ENCODE measurements at places on chromosomes 4 and X.

DNA sequence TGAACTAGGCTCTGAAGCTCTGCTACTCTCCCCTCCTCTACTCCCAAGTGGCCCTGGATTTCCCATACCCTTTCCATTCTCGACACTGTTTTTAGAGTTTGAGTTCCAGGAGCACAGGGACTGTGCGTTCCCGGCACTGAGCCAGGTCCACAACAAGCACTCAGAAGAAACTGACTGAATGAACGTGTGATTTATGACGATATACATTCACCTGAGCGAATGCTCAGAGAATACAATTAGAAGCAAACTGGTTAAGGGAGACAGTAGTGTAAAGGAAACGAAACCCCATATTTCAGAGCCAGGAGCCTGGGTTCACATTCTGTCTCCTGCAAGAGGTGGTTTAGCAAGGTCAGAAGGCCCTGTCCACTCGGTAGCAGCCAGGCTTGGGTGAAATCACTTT is 1.4 kb upstream of the KIAA0232 start:
- no peak for DNase-seq

- DNase-seq = no peak
Observed at GRCh38 chr4:22802876-22803275, 110.1 kb downstream of the GBA3 start.

DNA sequence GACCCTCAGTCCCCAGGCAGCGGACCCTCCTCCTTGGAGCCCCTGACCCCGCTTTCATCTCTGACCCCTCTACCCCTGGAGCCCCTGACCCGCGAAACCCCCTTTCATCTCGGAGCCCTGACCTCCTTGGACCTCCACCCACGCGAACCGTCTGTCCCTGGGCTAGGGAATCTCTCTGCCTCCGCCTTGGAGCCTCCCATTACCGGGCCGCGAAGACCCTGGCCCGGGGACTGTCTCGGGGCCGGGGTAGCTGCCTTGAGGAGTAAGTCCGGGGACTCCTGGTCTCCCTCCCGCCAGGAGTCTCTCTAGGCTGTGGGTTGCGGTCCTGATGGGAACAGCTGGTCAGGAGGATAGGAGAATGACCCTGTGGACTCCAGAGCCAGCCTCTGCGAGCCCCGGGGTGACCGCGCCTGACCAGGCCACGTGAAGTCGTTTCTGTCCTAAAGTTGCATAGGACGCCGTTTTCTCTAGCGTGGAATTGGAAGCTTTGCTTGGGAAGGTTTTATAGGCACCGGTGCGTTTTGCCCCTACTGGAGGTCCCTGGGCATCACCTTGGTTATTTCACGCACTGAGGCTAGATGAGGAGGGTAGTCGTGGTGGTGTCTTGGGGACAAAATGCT is 824 bp downstream of the TBC1D14 start:
- DNase-seq = no peak

DNA sequence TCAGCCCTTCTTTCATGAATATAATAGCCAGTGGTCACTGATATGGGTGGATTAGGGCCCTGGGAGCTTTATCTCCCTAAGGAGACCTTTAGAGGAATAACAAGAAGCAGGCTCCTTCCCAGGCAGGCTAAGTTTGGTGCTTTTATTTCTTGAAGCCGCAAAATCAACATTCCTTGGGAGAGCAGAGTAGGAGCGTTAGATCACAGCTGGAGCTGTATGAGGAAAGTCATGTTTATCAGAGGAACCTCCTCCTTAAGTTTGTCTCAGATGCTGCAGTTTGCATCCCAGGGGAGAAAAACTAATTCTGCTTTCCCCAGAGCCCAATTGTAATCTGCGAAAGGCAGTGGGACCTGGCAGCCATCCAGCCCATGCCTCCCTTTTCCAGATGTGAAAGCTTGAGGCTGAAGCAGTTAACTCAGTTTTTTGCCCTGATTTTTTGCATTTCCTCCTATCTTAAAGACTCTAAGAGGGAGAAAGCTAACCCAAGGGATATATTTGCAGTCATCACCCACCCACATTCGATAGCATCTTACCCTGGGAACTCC is 186.0 kb upstream of the FRMPD4 start:
- no peak for DNase-seq

DNA sequence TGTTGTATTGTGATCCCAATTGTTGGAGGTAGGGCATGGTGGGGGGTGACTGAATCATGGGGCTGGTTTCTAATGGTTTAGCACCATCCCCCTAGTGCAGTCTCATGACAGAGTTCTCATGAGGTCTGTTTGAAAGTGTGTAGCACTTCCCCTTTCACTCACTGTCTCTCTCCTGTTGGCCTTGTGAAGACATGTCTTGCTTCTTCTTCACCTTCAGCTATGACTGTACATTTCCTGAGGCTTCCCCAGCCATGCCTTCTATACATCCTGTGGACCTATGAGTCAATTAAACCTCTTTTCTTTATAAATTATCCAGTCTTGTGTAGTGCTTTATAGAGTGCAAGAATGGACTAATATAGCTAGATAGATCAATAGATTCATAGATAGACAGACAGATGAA is 230.0 kb downstream of the MAGEE1 start:
- DNase-seq = no peak

GRCh38 chr4:81225252-81225651 is 10.2 kb upstream of the PRKG2 start:
- no peak for DNase-seq

DNA sequence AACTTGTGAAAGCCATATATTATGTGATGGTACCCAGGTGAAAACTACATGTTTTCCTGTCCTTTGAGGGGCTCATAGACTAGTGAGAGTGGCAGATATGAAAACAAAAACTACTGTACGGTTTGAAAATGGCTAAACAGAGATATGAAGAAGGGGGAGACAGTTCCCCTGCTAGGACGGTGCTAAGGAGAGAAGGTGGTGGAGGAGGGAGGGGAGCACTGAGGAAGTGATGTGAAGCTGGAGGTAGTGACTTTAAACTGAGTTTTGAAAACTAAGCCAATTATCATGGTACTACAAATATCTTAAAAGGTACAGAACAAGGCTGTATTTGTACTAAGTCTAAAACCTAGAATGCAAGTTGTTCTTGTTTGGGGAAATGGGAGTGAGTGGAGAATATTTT is 188.3 kb downstream of the ENOX2 start:
- no peak for DNase-seq

- DNase-seq = no peak
Observed at GRCh38 chr4:7332216-7333023, 102.3 kb downstream of the PSAPL1 start.

- no peak for DNase-seq
Observed at GRCh38 chr4:178387756-178388155, 945.5 kb upstream of the AGA start.

GRCh38 chrX:80747832-80748231 is 61.8 kb downstream of the BRWD3 start:
- DNase-seq = no peak

DNA sequence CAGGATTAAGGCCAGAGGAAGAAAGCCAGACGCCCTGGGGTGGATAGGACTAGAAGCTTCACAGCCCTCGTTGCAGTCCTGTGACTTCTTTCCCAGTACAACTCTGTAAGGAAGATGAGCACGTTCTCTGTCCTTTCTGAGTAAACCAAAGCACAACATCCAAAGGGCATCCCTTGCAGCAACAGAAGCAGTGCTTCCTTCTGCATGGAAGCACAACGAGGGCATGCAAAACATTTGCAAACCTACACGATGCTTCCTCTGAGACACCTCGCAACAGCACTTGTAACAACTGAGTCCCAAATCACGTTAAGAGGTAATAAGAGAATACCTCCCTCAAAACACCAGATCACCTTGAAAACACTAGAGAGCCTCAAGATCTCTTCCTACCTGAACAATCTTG is 335.7 kb upstream of the RASGEF1B start:
- no peak for DNase-seq

DNA sequence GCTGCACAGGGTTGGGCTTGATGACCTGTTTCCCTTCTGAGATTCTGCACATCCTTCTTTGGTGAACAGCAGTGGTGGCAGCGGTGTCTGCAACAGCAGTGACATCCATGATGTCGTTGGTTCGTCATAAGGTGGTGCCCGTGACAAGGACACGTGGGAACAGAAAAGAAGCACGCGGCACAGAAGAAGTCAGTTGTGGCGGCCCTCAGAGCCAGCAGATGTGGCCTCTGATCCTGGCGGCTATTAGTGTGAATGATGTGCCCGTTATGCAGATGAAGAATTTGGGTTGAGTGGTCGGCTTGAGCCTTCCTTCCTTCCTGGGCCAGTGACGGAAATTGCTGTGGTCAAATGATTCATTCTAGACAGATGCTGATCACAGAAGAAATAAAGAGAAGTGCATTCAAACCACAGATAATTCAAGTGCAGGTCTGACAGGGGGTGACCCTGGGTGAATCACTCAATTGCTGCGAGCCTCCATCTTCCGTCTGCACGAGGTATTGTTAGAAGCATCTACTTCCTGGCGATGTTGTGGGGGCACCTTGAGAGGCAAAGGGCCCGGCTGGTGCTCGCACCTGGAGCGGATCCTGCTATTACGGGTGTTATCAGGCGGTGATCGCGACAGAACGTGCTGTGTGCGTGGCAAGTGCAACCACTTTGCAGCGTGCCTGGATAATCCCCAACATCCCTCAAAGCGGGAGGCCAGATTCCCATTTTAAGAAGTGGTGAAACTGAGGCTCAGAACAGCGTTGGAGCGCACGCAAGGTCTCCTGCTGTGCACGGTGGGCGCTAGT is 215.2 kb upstream of the PSAPL1 start:
- DNase-seq = no peak

DNA sequence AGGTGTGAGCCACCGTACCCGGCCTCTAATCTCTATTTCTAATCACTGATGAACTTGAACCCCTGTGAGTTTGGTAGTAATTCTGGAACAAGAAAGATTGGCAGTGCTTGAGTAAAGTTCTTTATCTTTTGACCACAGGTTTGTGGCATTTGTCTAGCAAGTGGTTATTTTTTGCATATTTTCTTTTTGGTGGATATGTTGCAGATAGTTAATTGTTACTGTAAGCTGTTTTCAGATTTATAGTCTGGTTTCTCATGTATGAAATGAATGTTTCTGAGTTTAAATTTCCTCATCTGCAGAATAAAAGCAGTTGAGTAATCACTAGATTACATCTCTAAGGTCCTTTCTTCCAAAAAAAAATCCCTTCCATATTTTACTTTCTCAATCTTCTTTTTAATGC is 105.2 kb downstream of the GASK1B start:
- no peak for DNase-seq

DNA sequence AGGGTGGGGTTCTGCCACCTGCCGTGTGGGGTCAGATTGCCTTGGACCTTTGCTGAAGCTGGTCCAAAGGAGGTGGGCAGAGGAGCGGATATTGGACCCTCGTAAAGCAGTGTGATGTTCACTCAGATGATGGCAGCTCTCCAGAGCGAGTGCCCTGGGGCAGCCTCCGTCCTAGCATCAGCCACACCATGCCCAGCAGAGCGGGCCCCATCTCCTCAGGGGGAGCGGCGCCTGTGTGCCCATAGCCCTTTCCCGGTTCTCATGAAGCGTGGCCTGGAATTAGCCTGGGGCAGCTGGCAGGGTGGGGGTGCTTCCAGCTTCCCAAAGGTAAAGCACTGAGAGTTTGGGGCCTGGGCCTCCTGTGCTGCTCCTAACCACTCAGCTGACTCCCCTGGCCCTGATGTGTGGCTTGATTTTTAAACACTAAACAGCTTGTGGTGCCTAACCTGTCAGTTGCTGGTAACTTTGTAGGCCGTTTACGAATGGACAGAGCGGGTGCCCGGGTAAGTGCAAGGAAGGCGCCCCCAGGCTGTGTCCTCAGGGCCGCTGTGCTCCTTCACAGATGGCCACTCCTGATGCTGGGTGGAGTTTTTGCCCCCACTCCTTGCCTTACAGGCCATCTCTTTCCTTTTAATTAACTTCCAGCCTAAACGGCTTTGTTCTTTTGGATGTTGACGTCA is 36.0 kb downstream of the NOP14 start:
- DNase-seq = no peak

DNA sequence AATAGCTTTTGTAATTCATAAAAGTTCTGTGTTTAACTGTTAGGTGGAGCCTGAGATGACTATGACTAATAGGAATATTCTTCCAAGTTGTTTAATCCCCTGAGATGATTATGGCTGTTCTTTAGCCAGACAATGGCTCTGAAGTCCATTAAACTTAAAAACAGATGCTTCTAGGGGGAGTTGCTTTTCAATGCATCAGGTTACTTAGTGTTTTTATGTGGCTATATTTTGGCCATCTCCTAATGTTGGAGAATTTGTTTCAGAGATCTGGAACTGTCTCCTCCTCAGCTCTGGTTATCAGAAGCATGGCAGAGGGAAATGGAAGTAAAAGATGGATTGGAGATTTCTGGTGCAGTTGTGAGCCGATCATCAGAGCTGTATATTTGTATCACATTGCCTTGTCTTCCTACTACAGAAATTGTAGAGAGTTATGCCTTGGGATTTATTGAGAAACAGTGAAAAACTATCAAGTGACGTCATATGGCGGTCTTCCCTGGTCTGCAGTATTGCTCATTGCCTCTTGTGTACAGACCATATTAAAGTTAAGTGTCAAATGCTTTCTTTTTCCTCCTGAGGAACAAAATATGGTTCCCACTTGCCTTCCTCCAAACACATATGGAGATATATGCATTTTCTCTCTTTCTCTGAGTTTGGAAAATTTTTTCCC is 29.8 kb downstream of the SGMS2 start:
- no peak for DNase-seq

- no peak for DNase-seq
Observed at GRCh38 chr4:113823291-113823659, 61.7 kb upstream of the CAMK2D start.

GRCh38 chr4:23388699-23389395 is 501.0 kb downstream of the PPARGC1A start:
- no peak for DNase-seq

DNA sequence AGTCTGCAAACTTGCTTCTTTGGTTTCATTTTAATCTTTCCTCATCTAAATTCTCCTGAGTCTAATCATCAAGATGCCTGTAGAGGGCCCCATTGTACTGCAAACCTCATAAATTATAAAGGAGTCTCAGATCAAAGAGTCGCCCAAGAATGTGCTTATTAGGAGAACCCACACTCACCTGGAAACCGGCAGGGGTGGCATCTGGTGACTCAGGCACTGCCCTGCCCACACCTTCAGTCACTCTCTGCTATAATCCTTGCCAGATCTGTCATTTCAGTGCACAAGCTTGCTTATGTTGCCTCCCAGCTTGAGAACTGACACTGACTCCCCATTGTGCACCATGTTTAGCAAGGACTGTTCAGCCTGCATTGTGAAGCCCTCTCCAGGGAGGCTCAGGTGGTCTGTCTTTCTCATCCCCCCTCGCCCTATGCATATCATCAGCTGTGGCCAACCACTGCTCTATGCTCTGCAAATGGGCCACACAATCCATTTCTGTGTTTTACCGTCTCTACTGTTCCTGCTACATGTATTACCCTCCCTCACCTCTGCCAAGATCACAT is 12.4 kb downstream of the EPGN start:
- no peak for DNase-seq

- no peak for DNase-seq
Observed at GRCh38 chrX:117645639-117646038, 471.0 kb downstream of the KLHL13 start.

DNA sequence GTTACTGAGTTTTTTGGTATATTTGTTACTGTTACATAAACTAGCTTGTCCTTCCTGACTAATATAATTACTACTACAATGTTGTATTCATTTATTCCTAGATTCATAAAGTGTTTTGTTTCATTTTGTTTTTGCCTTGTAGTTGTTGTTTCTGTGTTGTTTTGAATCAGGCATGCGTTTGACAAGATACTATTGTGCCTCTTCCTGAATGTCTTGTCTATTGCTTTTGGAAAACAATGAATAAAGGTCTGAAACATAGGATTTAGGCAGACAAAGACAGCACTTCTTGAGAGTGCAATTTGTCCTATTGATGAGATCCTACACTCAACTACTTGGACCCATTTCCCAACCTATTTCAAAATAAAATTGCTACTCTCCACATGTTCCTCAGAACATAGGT is 630.4 kb upstream of the BOD1L1 start:
- DNase-seq = no peak

GRCh38 chrX:19683358-19683757 is 168.1 kb upstream of the MAP3K15 start:
- no peak for DNase-seq
